Natural killer cell treated with Interleukin-12 subunit alpha and Interleukin-12 subunit beta and Interleukin-15 and Interleukin-18, amount 100 ng/mL, for 72 hours (primary cell): ENCODE measurements at places on chromosomes 1 and 21.

- H3K27me3 ChIP-seq = peaks cover 27% of the 10 kb centered on the region
- no peaks in the 10 kb centered on the region for H3K4me1 ChIP-seq
- no peak overlapping the region for H3K27ac ChIP-seq
- DNase-seq = no peak
These were observed 13.9 kb downstream of the BSND start for GRCh38 chr1:55012661-55013060.

DNA sequence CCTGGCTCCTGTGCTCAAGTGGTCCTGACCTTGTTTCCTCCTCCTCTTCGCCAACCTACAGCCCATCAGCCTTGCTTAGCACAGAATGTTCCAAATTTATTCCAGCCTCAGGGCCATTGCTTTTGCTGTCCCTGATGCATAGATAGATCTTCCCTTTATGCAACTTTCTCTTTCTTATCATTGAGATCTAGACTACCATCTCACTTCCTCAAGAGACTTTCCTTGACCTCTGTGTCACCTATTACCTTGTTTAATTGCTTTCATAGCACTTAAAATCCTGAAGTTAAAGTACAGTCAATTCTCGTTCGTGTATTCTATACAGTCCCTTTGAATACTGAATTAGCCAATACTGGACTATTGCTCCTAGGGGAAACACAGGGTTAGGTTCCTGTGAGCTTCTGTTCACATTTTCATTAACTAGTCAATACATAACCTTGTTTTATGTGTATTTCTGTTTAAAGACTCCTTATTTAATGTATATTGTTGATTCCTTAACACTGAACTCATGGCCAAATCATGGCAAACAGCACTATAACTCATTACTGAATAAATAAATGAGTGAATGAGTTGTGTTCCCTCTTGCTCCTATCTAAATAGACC lies 26.2 kb upstream of the MCOLN3 start:
- no peaks in the 10 kb centered on the region for H3K4me1 ChIP-seq
- H3K36me3 ChIP-seq = peaks cover 6% of the 10 kb centered on the region
- H3K4me3 ChIP-seq = no peak overlapping the region
- no peak for DNase-seq
- H3K27me3 ChIP-seq = peaks cover 10% of the 10 kb centered on the region

- H3K36me3 ChIP-seq = peaks cover 24% of the 10 kb centered on the region
- no peak overlapping the region for H3K4me3 ChIP-seq
- peaks cover 42% of the 10 kb centered on the region for H3K4me1 ChIP-seq
- H3K27me3 ChIP-seq = no peaks in the 10 kb centered on the region
These were observed 184 bp downstream of the B4GALT2 start for GRCh38 chr1:43979261-43979527.

DNA sequence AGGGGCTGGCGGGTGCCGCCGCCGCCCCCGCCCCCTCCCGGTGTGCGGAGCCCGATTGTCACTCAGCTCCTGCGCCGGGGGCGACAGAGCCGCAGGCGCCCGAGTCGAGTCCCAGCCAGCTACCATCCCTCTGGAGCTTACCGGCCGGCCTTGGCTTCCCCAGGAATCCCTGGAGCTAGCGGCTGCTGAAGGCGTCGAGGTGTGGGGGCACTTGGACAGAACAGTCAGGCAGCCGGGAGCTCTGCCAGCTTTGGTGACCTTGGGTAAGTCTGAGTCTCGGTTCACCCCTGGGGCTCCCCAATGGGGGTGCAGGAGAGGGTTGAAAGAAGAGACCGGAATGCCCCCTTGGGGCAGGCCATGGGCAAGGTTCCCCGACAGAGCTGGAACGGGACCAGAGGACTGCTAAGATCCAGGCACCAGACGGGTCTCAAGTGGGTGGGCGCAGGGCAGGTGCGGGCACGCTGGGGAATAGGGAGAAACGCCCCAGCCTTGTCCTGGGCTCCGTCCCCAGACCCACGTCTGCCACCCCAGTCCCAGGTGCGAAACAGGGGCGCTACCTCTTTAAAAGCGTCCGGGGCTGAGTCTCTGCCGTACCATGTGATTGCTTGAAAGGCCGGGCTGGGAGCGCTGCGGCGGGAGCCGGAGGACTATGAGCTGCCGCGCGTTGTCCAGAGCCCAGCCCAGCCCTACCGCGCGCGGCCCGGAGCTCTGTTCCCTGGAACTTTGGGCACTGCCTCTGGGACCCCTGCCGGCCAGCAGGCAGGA lies at the start of gene ADORA1:
Gene ADORA1 (plus strand): TSS at position 61 of the 765 bp plus-strand sequence. CDS start 1,116 bp downstream, outside the sequence.
- no peaks in the 10 kb centered on the region for H3K36me3 ChIP-seq
- H3K4me3 ChIP-seq = no peak within 1 kb of the TSS
- H3K27ac ChIP-seq = no peak within 1 kb of the TSS
- no peaks in the 10 kb centered on the region for H3K4me1 ChIP-seq

GRCh38 chr1:58515794-58516401 lies 30.6 kb downstream of the OMA1 start:
- H3K27me3 ChIP-seq = no peaks in the 10 kb centered on the region
- no peak overlapping the region for H3K4me3 ChIP-seq
- H3K4me1 ChIP-seq = peaks cover 11% of the 10 kb centered on the region
- H3K36me3 ChIP-seq = peaks cover 13% of the 10 kb centered on the region
- DNase-seq = peak; percentile 65

GRCh38 chr1:13714851-13715250 lies 14.9 kb downstream of the PRDM2 start:
- H3K36me3 ChIP-seq = no peaks in the 10 kb centered on the region
- no peak for DNase-seq
- no peak overlapping the region for H3K27ac ChIP-seq
- H3K27me3 ChIP-seq = no peaks in the 10 kb centered on the region
- peaks cover 6% of the 10 kb centered on the region for H3K4me1 ChIP-seq

GRCh38 chr1:62370594-62370993 lies 51.4 kb upstream of the KANK4 start:
- H3K36me3 ChIP-seq = no peaks in the 10 kb centered on the region
- H3K4me1 ChIP-seq = no peaks in the 10 kb centered on the region
- no peak overlapping the region for H3K27ac ChIP-seq
- no peak for DNase-seq
